ENCODE measurements at places on chromosomes 7 and 10.

DNA sequence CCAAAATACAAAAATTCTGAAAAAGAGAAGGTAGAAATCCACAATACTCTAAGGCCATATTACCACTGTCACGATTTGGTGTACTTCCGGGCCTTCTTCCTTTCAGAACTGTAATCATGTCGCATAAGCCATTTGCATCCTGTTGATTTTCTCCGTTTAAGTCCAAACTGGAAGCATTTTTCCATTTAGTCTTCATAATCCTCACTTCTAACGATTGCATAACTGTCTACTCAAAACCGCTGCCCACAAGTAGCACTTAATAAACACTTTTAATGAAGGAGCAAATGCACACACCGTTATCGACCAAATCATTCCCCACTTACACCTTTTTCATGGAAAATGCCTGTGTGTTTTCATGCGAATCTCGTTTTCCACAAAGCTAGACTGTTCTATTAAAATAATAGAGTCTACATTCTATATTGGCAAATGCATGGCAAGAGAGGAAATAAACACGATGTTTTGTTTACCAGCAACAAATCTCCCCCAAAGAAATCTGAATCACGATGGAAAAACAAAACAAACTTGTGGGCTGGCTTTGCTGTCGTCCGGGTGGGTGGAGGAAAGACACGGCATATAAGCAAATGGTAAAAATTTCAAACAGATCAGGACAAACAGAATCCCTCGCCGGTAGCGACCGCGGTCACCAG lies 1.0 kb downstream of the ATE1 start:
- DNase-seq: no peak

DNA sequence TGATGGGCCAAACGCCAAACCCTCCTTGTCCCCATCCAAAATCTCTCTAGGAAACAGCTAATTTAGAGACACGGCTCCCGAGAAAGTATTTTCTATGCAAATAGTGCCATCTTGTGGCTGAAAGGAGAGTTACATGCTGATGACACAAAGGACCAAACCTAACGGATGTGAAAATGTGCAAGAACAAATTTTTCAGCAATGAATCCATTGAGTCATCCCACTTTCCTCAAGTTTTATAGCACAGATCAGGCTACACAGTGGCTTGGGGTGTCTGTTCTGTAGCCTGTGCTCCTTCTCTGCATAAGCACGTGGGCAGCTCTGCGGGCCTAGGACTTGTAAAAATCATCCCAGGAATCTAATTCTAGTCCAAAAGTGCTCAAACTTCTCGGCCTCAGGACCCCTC lies 154.8 kb upstream of the PRR15 start:
- DNase-seq: peak; percentile 5

GRCh38 chr7:98805956-98806838 lies 63.6 kb downstream of the TMEM130 start:
- DNase-seq: no peak

GRCh38 chr7:83879063-83879462 lies 230.1 kb upstream of the SEMA3E start:
- no peak for DNase-seq

DNA sequence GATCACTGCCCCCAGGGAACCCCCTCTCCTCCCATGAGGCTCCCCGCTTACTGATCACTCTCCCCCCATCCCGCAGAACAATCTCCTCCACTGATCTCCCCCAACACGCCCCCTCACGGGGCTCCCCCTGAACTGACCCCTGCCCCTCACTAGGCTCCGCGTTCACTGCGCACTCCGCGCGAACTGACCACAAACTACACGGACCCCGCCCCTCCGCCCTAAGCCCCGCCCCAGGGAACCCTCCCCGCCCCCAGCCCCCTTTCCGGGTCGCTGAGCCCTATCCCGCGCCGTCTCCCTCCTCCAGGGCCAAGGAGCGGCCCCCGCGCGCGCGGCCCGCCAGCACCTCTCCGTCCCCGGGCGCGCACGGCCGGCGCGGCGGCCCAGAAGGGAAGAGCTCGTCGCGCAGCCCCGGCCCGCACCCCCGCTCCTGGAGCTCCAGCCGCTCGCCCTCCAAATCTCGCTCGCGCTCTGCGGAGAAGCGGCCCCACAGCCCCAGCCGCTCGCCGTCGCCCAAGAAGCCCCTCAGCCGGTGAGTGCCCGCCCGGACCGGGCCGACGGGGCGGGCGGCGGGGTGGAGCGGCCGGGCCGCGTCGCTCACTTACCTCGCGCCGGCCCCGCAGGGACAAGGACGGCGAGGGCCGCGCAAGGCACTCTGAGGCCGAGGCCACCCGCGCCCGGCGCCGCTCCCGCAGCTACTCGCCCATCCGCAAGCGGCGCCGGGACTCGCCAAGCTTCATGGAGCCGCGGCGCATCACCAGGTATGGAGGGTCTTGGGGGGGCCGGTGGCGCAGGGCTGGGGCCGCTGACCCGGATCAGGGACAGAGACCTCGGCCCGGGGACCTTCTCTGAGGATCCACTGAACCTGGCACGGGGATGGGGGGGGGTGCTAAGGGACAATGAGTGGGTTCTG lies 19.9 kb upstream of the HSPB1 start:
- DNase-seq: no peak

DNA sequence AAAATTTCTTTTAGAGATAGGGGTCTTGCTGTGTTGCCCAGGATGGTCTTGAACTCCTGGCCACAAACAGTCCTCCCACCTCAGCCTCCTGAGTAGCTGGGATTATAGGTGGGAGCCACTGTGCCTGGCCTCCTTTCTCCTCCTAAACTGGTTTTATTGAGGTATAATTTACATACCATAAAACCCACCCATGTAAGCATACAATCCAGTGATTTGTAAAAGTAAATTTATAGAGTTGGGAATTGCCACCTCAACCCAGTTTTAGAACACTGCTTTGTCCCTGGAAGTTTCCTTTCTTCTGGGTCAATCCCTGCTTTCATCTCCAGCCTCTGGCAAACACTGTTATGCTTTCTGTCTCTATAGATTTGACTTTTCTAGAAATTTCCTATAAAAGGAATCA lies 49.0 kb downstream of the CNNM2 start:
- DNase-seq: no peak

DNA sequence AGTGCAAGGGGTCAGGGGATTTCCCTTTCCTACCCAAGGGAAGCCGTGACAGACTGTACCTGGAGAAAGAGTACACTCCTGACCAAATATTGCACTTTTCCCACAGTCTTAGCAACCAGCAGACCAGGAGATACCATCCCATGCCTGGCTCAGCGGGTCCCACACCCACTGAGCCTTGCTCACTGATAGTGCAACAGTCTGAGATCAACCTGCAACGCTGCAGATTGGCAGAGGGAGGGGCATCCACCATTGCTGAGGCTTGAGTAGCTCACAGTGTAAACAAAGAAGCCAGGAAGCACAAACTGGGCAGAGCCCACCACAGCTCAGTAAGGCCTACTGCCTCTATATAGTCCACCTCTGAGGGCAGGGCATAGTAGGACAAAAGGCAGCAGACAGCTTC lies 53.9 kb downstream of the PIK3CG start:
- no peak for DNase-seq

DNA sequence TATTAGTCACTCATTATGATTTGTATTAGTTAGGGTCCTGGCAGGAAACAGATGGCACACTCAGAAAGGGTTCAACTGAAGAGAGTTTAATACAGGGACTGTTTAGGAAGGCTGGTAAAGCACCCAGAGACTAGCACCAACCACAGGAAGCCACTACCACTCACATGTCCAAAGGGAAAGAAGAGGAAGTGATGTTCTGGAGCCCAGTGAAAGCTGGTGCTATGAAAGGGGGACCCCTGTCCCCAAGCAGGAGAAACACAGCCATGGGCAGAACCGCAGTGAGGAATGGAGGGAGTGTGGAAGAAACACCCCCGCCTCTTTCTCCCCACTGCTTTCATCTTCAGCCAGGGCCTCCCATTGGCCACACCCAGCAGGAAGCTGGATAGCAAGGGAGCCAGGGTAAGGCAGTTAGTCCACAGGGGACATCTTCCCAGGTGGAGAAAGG lies 3.2 kb upstream of the VSIR start:
- no peak for DNase-seq

DNA sequence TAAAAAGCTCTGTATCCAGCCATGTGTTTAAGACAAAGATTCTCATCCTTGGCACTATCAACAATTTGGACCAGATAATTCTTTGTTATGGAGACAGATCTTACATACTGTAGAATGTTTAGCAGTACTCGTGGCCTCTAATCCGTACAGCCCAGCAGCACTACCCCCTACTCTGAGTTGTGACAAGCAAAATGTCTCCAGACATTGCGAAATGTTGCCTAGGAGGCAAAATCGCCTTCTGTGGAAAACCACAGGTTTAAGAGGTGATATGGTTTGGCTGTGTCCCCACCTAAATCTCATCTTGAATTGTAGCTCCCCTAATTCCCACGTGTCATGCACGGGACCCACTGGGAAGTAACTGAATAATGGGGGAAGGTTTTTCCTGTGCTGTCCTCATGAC lies 186.7 kb downstream of the CHCHD3 start:
- no peak for DNase-seq

- no peak for DNase-seq
Measured at GRCh38 chr7:29488977-29489376, 74.7 kb upstream of the PRR15 start.

All from activated CD8-positive, alpha-beta memory T cell treated with anti-CD3 and anti-CD28 coated beads for 1 hour (primary cell).